Kidney epithelial cell (primary cell): ENCODE measurements at places on chromosomes 6 and 20.

GRCh38 chr20:3473324-3473723 is 2.5 kb downstream of the ATRN start:
- no peak for DNase-seq

GRCh38 chr20:43748274-43748673 is 21.5 kb upstream of the GTSF1L start:
- DNase-seq: no peak

- no peak for DNase-seq
Measured at GRCh38 chr6:117169781-117170281, 95.5 kb upstream of the VGLL2 start.

- no peak for DNase-seq
Measured at GRCh38 chr6:43509984-43510826, at the start of gene LRRC73. Gene LRRC73 (minus strand): TSS chr6:43510346. CDS start chr6:43509785, 561 bp downstream.

- no peak for DNase-seq
Measured at GRCh38 chr20:39660965-39661364, 698.8 kb downstream of the DHX35 start.

DNA sequence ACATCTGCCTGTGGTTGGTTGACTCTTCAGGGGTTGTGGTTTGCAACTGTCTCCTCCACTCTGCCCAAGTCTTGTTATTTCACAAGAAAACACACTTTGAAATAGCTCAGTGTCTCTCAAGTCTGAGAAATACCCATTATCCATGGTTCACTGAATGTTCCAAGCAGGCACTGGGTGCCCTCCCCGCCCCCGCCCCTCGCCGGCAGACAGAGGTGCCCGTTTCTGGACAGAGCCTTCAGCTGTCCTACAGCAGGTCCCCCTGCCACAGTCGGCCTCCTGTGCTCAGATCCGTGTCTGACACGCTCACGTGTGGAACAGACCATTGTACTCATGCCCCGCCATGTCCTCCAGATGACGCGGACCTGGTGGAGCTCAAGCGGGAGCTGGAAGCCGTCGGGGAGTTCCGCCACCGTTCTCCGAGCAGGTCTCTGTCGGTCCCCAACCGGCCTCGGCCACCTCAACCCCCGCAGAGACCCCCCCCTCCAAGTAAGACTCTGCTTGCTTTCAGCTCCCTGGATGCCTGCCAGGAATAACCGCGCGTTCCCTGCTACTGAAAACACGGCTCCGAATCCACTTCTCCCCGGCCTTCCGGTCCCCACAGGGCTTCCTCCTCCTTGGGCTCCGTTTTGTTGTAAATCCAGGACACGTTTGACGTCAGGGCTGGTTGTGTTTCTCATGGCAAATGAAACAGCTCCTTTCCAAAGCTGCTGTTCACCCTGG is 81.4 kb downstream of the SERAC1 start:
- DNase-seq: peak; percentile 91
